Transverse colon (tissue), 4 donors: ENCODE measurements at places on chromosomes 4 and X. TPM values are rescaled to one million over a fixed set of nuclear protein-coding genes. Genes with fewer than 3 reads are reported as not detected.

The SOD3 gene
- total RNA-seq, result 112 TPM

The INPP4B gene
- 18.3 TPM for total RNA-seq

The IL2RG gene
- total RNA-seq, result 36.2 TPM

The FAM47E gene
- 0.20 TPM for total RNA-seq

- H3K4me1 ChIP-seq, result no peaks in the 10 kb centered on the region
- no peaks in the 10 kb centered on the region for H3K27me3 ChIP-seq
- no peaks in the 10 kb centered on the region for H3K36me3 ChIP-seq
- DNase-seq, result no peak
- H3K27ac ChIP-seq, result no peak overlapping the region
These were observed 47.2 kb downstream of the NEIL3 start for GRCh38 chr4:177356921-177357320.

DNA sequence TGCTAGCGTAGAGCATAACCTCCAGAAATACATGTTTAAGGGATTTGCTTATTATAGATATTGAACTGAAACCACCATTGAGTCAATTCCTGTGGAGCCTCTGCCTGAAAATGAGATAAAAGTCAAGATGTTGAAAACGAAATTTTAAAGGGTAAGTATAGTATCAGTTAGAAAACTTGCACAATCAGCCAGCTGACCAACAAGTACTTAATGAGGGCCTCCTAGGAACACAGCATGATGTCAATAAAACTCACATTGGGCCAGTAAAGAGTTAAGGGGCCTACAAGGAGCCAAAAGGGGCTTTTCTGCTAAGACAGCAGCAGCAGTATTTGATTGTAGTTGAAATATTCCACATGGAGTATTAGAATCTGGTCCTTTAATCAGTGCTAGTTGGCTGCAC lies 314.1 kb upstream of the PPARGC1A start:
- H3K4me1 ChIP-seq, result no peaks in the 10 kb centered on the region
- no peak for DNase-seq
- no peaks in the 10 kb centered on the region for H3K36me3 ChIP-seq
- no peak overlapping the region for H3K27ac ChIP-seq
- H3K4me3 ChIP-seq, result no peak overlapping the region

- H3K4me3 ChIP-seq, result no peak overlapping the region
- no peak overlapping the region for H3K27ac ChIP-seq
- DNase-seq, result no peak
- no peaks in the 10 kb centered on the region for H3K27me3 ChIP-seq
These were observed 121.2 kb downstream of the TBCK start for GRCh38 chr4:106194801-106195200.

- H3K27me3 ChIP-seq, result no peaks in the 10 kb centered on the region
- DNase-seq, result no peak
- H3K27ac ChIP-seq, result no peak overlapping the region
- H3K4me1 ChIP-seq, result no peaks in the 10 kb centered on the region
- no peak overlapping the region for H3K4me3 ChIP-seq
- no peaks in the 10 kb centered on the region for H3K36me3 ChIP-seq
These were observed 231.1 kb upstream of the CENPE start for GRCh38 chr4:103429283-103429682.

DNA sequence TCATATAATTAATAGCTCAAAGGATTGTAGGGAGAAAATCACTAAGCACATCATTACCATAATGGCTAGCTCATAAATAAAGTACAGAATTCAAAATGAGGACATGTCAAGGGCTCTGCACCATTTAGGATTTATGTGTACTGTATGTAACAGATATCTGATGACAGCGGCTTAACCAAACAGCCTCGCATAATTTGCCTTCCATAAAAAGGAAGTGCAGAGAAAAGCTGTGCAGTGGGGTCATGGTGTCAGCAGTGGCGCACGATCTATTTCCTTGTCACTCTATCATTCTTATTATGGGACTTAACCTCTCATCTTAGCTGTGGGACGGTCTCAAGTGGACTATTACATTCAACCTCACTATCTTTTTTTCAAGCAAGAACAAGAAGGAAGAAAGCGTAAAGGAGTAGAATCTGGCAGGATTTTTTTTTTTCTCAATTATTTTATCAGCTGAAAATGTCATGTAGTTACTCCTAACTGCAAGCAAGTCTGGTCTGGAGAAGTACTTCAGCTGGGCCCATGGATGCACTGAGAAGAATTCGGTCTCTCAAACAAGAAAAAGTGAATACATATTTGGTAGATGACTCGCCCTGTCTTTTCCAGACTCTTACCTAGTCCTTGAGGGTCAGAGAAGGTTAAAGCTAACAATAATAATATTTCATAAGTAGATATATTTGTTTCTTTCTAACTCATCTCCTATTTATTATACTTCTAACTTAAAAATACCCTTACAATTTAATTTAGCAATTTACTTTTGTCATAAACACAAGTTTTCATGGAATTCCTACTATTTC lies 94.6 kb downstream of the COX18 start:
- no peaks in the 10 kb centered on the region for H3K4me1 ChIP-seq
- no peak overlapping the region for H3K4me3 ChIP-seq
- DNase-seq, result no peak

GRCh38 chr4:171203425-171203824 lies 609.8 kb upstream of the GALNTL6 start:
- H3K27me3 ChIP-seq, result no peaks in the 10 kb centered on the region
- no peak overlapping the region for H3K27ac ChIP-seq
- no peaks in the 10 kb centered on the region for H3K36me3 ChIP-seq
- no peak for DNase-seq
- H3K4me1 ChIP-seq, result no peaks in the 10 kb centered on the region

DNA sequence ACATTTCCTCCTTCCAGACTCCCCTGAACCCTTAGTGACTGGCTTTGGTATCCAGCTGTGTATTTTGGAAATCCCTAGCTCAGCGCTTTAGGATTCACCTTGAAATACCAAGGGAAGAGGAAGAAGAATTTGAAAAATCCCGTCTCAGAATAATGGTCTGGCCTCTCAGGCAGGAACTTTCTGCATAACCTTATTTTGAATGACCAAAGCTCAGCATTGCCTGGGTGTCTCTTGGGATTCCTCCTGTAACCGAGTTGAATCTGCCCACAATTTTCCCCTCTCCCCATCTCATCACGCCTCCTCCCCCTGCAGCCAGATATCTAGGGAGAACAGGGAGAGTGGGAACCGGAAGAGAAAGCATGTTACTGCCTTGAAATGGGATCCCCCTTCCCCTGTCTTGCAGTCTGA lies 116.2 kb downstream of the SMIM20 start:
- no peak overlapping the region for H3K4me3 ChIP-seq
- no peak for DNase-seq
- H3K27me3 ChIP-seq, result no peaks in the 10 kb centered on the region
- H3K36me3 ChIP-seq, result no peaks in the 10 kb centered on the region

DNA sequence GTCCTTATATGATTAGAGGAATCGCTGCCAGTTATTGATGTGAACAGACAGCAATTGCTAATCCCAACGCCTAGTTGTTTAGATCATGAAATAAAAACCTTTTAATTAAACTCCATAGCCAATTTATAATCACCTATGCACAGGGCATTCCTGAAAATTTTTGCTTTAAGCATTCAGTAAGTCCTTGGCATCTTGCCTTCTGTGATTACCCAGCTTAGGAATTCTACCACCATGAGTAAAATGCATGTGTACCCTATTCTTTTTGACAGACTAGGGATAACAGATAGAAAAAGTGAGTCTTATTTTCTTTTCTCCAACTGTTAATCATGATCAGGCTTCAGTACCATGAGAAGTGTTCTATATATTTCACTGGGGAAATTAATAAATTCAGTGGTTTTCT lies 995.3 kb upstream of the GRIA3 start:
- H3K27me3 ChIP-seq, result no peaks in the 10 kb centered on the region
- no peaks in the 10 kb centered on the region for H3K36me3 ChIP-seq
- H3K4me1 ChIP-seq, result no peaks in the 10 kb centered on the region
- no peak overlapping the region for H3K4me3 ChIP-seq
- no peak overlapping the region for H3K27ac ChIP-seq

DNA sequence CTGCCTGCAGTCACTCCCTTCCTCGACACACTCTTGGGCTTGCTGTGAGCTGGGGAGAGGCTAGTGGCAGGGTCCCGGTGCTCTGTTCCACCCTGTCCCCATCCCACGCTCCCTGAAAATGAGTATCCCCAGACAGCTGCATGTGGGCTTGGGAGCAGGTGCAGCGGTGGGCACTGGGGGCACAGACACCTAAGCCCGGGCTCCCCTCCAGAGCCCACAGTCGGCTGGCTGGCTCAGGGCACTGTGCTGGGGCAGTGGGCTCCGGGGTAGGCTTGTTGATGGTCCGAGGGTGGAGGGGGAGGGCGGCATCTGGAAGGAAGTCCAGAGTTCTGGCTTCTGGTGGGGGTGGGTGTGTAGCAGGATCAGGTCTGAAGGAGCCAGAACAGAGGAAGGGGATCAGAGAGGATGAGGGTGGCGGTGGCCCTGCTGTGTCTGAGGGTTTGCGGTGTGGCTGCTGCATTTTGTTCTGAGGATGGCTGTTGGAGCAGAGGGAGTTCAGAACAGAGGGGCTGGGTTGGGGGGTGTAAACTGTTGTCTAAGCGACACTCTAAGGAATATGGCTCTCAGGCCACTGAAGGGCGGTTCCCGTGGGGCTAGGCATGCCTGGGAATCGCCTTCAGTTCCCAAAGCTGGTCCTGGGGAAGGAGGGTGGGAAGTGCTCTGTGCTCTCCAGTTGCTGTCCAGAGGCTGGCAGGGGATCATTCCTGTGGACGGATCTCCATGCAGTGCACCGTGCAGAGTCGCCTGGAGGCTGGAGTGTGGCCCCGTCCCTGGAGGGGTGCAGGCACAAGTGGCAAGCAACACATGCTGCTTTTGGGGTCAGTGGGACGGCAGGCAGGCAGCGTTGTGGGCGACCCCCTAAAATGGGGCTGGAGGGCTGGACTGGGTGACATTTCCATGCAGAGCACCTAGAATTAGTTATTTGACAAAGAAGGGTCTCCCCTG lies 114.0 kb downstream of the SORCS2 start:
- no peaks in the 10 kb centered on the region for H3K4me1 ChIP-seq
- DNase-seq, result no peak
- no peak overlapping the region for H3K27ac ChIP-seq
- H3K36me3 ChIP-seq, result no peaks in the 10 kb centered on the region
- H3K27me3 ChIP-seq, result peaks cover 4% of the 10 kb centered on the region

DNA sequence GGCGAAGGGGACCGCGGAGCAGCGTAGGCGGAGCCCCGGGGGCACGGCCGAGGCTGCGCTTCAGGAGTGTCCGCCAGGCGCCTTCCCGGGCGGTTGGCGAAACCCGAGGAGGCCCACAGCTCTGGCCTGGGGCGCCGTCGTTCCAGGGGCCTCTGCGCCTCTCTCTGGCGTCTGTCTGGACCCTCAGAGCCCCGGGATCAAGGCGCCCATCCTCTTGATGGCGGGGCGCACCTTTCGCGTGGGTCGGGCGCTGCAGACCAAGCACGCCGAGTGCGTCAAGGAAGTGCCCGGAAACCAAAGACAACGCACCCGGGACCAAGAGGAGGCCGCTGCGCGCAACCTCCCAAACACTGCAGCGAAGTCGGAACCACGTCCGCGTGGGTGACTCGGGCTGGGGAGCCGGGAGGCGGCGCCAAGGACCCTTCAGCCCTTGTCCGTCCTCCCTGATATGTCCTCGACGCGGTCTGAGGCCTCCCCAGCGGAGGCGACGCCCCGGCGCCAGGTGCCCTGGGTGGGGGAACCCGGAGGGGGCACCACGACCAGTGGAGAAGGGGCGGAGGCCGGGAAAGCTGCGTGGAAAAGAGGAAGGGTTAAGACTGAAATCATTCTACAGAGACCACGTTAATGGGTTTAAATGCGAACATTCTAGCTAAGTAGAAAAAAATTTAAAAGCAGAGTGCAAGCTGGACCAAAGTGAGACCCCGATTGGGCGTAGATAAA lies 9.9 kb downstream of the HMX1 start:
- peaks cover 25% of the 10 kb centered on the region for H3K4me1 ChIP-seq
- H3K27ac ChIP-seq, result no peak overlapping the region
- no peaks in the 10 kb centered on the region for H3K36me3 ChIP-seq
- peaks cover 100% of the 10 kb centered on the region for H3K27me3 ChIP-seq
- no peak overlapping the region for H3K4me3 ChIP-seq

- no peak for DNase-seq
- H3K4me1 ChIP-seq, result no peaks in the 10 kb centered on the region
- no peak overlapping the region for H3K27ac ChIP-seq
- H3K27me3 ChIP-seq, result no peaks in the 10 kb centered on the region
- no peak overlapping the region for H3K4me3 ChIP-seq
These were observed 92.6 kb upstream of the H2AZ1 start for GRCh38 chr4:100042711-100043110.

DNA sequence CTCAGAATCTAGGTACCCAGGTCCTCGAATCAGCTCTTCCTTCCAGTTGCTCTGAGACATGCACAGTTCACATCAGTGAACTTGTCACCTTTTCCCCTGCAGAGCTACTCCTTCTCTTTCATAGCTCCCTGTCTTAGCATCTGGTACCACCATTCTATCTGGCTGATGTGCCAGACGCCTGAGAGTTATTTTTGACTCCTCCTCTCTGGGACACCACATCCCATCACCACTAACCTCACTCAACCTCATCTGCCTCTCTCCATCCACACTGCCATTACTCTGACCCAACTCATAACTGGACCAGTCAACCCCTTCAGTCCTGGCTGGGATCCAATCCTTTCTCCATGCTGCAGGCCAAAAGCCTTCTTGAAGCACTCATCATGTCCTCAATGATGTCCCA lies 44.5 kb downstream of the SLC2A9 start:
- no peak overlapping the region for H3K27ac ChIP-seq
- H3K4me1 ChIP-seq, result no peaks in the 10 kb centered on the region
- no peak overlapping the region for H3K4me3 ChIP-seq
- no peak for DNase-seq

- no peak for DNase-seq
- no peak overlapping the region for H3K27ac ChIP-seq
- H3K4me1 ChIP-seq, result no peaks in the 10 kb centered on the region
- H3K4me3 ChIP-seq, result no peak overlapping the region
- H3K27me3 ChIP-seq, result no peaks in the 10 kb centered on the region
- no peaks in the 10 kb centered on the region for H3K36me3 ChIP-seq
These were observed 91.0 kb downstream of the SHROOM4 start for GRCh38 chrX:50723006-50723405.

DNA sequence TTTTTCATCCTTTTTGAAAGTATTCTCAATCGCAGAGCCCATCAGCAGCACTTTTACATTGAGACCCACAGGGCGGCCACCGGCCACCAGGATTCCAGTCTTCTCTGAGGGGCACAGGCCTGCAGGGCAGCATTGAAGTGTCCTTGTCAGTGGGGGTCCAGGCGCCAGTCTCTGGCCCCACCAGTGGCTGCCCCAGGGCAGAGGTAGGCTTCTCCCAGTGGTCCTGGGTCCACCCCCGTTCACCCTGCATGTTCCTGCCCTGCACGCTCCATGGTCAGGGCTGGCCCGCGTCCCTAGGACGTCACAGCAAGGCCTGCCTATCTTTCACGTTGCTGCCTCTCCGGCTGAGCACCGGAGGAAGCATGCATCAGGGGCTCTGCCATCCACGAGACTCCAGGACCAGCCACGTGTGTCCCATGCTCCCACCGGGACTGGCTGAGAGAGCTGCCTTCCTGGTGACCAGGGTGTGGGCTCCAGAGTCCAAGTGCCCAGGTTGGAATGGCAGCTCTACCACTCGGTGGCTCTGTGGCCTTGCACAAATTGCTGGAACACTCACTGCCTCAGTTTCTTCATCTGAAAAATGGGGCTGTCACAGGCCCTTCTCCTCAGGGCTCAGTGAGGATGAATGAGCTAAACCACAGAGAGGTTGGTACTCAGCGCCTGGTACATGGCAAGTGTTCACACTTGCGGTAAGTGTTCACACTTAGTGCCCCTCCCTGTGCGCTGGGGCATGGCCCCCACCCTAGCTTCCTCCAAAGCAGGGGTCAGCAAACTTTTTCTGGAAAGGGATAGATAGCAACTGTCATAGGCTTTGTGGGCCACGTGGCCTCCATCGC lies 30.7 kb upstream of the JAKMIP1 start:
- no peak overlapping the region for H3K27ac ChIP-seq
- no peak for DNase-seq
- H3K4me1 ChIP-seq, result no peaks in the 10 kb centered on the region
- H3K36me3 ChIP-seq, result no peaks in the 10 kb centered on the region
- H3K4me3 ChIP-seq, result no peak overlapping the region
